HepG2 (cell line): ENCODE measurements at places on chromosomes 7 and 10. TPM values are rescaled to one million over a fixed set of nuclear protein-coding genes. Genes with fewer than 3 reads are reported as not detected.

DNA sequence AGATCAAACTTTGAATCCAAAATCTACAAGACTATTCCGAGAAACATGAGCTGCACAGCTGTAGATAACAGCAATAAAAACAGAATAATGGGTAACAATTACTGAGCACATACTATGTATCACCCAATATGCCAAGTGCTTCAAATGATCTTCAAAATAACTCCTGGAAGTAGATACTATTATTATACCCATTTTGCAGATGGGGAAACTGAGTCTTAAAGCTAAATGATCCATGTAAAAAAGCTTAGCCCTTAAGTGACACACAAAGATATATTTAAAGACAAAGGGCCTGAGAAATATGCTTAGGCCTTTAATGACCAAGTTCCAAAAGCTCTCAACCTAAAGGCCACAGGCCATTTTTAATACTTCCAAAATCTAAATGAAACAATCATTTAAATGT, 18.4 kb upstream of the REEP3 start:
- no peak for DNase-seq

- DNase-seq = no peak
Measured at GRCh38 chr7:2475678-2476015, 551 bp downstream of the GRIFIN start.

DNA sequence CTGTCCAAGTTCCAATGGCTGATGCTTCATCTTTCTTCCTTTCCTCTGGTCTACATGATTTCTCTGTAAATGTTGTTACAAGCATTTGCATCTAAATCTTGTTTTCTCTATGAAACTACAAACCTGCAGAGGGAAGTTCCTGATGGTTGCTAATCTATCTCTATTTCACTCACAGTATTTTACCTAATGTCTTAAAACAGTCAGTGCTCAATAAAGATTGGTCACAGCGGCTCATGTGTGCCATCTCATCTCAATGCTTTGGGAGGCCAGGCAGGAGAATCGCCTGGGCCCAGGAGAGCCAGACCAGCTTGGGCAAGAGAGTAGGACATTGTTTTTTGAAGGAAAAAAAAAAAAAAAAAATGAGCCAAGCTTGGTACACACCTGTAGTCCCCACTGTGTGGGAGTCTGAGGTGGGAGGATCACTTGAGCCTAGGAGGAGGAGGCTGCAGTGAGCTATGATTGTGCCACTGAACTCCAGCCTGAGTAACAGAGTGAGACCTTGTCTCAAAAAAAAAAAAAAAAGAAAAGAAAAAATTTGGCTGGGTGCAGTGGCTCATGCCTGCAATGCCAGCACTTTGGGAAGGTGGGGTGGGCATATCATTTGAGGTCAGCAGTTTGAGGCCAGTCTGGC, 71.3 kb upstream of the ARMC3 start:
- DNase-seq = no peak

DNA sequence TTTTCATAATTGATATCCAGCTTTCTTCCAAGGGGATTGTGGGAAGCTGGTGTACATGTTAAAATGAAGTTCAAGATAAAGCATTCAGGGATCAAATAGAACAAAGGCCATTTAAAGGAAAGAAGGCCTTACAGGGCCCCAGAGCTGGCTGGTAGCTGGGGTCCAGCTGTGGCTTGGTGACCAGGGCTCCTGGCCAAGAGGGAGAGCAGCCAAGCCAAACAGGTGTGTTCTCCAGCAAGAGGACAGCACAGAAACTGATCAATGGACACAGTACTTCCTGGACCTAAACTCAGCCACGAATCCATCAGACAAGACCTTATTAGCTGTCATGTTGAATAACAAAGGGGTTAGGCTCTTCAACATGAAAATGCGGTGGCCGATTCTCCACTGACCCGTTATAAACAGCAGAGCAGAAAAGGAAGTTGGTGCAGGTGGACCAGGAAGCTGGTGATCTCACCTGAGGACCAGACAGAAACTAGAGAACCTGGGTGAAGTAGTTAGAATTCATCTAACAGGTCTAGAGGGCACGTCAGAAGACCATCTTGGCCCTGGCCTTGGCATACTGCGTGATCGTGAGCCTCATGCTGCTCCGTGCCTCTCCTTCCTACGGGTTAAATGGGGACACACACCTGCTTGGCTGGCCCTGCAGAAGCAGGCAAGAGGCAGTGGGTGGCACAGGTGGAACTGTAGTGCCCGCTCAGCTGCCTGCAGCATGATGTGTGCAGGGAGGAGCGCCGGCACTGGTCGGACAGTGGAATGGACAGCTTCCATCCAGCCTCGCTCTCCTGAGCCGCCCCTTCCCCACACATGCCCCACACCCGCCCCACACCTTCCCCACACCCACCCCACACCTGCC, 53.8 kb downstream of the PARP12 start:
- no peak for DNase-seq

GRCh38 chr10:123890226-123890625, 1.4 kb downstream of the CPXM2 start:
- no peak for DNase-seq

- no peak for DNase-seq
Measured at GRCh38 chr7:128737441-128737840, 1.7 kb upstream of the CALU start.

DNA sequence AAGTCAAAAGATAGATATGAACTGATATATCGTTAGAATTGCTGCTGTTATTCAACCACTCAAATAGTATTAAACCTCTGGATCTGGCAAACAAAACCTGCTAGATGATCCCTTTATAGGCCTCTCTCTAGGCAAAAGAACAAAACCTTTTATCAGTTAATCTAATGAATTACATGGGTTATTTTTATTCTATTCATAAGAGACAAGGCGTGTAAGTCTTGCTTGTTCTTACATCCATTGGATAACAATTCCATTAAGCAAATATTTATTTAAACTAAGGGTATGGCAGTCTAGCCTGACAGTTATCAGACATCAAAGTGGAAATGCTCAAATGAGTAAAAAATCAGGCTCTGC, 16.6 kb upstream of the ADRB1 start:
- DNase-seq = no peak

DNA sequence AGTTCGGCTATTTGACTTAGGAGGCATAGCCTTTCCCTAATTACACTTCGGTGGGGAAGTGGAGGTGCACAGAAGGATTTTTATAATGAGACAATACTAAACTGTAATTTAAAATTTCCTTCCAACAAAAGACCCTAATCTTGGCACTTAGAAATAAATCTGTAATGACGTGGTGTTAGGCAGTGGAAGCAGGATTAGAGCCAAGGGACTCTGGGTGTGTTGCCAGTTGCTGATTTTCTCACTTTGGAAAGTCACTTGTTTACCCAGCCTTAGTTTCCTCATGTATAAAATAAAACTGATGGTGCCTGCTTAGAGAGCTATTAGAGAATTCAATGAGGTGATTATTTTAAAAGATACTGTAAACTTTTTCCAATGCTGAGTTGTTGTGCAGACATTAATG, 287.2 kb downstream of the AUTS2 start:
- no peak for DNase-seq

The MGAM2 gene
- 0.21 and 0.29 TPM in 2 replicates for polyA plus RNA-seq

The NKX2-3 gene
- polyA plus RNA-seq = not detected in 2 replicates

The TMEM254 gene
- 30.7 and 39.0 TPM in 2 replicates for polyA plus RNA-seq

The GCK gene
- polyA plus RNA-seq = not detected in 2 replicates

The TMEM213 gene
- not detected in 2 replicates for polyA plus RNA-seq

The CPA2 gene
- 0.04 TPM in 1 of 2 replicates, not detected in the other for polyA plus RNA-seq

The NAT16 gene
- polyA plus RNA-seq = 0.04 TPM in 1 of 2 replicates, not detected in the other

The PRPS1L1 gene
- not detected in 2 replicates for polyA plus RNA-seq

The UPK3B gene
- not detected in 2 replicates for polyA plus RNA-seq

The AKR1C1 gene
- 885 and 948 TPM in 2 replicates for polyA plus RNA-seq

The ANXA8 gene
- not detected in 2 replicates for polyA plus RNA-seq
